Stimulated activated CD4-positive, alpha-beta T cell treated with anti-CD3 and anti-CD28 coated beads, Interleukin-1b, Interleukin-23, amount 100 ng/mL, for 1 hour (primary cell): ENCODE measurements at places on chromosomes 7 and 10.

DNA sequence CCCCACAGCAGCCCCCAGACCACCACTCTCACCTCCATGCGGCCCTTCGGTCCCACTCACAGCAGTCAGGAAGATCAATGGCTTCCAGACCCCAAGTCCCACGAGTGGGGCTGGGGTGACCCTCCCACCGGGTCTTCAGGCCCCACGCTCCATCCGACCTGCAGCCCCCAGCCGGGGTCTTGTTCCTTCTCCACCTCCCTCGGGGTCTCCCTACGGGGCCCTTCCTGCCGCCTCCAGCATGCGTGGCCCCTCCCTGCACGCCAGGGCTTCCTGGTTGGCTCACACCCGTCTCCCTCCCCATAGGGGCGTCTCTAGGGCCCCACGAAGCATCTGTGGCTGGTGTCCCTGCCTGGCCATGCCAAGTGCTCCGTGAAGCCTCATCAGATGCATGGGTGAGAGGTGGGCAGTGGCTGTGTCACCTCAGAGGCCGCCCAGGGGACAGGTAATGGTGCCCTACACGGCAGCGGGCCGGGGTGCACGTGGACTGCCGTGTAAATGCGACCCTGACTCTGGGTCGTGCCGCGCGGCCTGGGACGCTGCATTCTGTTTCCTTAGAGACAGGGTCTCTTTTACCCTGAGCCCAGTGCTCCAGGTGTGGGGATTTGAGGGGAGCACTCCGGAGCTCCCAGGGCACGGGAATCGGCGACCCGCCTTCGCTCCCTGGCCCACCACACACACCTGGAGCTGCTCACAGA, 19.9 kb downstream of the ADAP1 start:
- no peak for DNase-seq

GRCh38 chr7:155506854-155507337, 39.5 kb downstream of the CNPY1 start:
- DNase-seq: no peak

DNA sequence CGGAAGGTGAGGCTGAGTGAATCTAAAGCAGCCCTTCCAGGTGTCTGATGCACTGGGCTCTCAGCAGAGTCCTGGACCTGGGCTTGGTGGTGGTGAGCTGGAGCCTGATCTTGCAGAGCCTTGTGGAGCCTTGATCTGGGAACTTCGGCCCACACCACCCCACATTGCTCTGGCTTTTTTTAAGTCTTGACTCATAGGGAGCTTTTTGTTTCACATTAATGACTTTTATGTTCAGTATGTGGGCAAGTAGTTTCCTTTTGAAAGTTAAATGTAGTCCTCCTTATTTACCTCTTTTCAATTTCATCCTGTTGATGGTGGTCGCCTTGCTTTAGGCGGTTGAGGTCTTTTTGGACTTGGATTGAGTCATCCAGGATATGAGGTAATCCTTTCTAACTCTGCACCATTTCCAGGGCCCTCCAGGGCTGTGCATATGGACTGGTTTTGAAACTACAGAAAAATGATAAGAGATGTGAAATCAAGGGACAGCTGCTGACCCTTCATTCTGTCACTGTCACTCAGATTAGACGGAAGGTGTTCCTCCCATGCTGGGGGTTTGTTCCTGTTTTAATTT, 2.9 kb upstream of the NRAP start:
- DNase-seq: no peak

GRCh38 chr10:102555781-102556328, 52.1 kb downstream of the SUFU start:
- no peak for DNase-seq

DNA sequence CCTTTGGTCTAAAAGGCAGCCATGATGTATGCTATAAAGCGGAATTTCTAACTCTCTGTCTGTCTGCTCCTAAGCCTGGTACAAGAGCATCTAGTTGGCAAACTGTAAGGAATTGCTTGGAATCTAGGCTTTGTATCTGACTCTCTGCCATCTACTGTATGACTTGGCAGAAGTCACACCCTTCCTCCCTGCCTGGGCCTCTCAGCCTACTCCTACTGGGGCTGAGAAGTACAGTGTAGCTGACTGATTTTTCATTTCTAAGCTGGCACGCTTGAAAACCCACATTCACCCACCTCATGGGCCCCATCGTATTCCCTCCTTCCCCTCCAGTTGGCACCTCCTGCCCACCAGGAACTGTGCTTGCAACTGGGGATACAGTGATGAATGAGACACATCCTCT, 435.2 kb downstream of the PLXNA4 start:
- no peak for DNase-seq

DNA sequence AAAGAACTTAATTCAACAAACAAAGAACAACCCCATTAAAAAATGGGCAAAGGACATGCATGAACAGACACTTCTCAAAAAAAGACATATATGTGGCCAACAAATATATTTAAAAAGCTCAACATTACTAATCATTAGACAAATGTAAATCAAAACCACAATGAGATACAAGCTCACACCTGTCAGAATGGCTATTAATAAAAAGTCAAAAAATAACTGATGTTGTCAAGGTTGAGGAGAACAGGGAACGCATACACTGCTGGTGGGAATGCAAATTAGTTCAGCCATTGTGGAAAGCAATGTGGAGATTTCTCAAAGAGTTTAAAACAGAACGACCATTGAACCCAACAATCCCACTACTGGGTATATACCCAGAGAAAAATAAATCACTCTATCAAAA, 19.1 kb downstream of the ZFAND4 start:
- no peak for DNase-seq

GRCh38 chr10:50417486-50417885, 166.2 kb upstream of the ASAH2 start:
- no peak for DNase-seq

DNA sequence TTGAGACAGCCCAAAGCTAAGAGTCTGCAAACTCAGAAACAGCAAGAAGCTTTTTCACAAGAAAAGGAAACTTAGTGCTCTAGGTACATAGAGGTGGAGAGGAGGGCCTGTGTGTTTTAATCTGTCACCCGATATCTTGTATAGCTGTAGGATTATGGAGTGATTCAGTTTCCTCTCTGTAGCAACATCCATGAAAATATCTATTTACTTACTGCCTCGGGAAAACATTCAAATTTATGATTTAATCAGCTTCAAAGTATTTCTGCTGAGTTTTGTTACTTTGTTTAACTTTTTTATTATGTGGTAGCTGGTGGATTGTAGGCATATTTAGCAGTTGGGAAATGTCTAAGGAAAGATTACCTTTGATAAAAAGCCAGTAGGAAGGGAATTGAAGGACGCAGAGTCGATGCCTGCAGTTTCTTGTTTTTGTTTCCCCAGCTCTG, 292.0 kb downstream of the CCDC3 start:
- DNase-seq: no peak

DNA sequence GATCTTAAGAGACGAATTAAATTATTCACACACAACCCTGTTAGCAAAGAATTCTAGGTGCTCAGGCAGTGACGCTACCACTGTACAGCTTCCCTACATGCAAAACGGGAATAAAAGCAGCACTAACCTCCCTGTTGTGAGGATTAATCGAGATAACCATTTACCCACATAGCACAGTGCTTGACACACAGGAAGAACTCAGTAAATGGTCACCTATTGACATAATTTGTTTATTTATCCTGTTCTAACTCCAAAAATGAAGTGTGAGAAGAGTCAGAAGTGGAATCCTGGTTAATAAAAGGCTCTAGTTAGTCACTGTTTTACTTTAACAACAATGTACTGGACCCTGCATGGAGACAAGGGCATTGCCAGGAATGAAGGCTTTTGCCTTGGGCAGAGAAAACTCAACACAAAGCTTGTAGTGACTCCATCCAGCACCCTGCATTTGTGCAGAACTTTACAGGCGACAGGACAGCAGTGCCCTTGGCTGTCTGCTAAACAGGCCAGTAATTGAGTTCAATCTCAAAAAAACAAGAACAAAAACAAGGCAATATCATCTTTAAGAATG, 103.8 kb downstream of the SORBS1 start:
- DNase-seq: no peak

- no peak for DNase-seq
Observed at GRCh38 chr7:41705109-41705901, 2.4 kb upstream of the INHBA start.

DNA sequence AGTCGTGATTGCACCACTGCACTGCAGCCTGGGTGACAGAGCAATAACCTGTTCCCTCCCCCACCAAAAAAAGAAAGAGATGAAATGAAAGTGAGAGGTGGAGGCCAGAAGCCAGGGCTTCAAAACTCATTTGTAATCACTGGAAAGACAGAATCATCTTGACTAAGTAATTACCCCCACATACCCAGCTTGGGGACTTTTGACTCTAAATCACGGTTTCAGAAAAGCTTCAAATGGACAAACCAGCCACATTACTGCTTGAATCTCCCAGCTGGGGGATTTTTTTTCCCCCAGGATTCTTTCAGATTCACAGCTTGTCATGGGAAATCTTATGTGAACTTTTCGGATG, 361.0 kb downstream of the FRMD4A start:
- no peak for DNase-seq

- DNase-seq: no peak
Observed at GRCh38 chr10:35349389-35349915, 13.1 kb downstream of the CCNY start.

GRCh38 chr7:77316219-77316978, 99.8 kb downstream of the GSAP start:
- no peak for DNase-seq

DNA sequence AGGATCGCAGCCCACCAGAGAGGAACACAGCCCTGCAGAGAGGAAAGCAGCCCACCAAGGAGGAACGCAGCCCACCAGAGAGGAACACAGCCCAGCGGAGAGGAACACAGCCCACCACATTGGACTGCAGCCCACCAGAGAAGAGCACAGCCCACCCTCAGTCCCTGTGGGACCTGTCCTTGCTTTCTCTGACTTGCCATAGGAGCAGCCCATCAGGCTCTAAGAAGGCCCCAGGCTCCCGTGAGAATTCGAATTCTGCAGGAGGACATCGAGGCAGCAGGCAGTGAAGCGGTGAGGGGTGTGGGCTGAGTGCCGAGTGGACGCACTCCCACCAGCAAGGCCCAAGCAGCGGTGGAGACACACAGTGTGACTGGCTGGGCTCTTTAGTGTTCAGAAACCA, 59.1 kb downstream of the HTR5A start:
- no peak for DNase-seq
